ENCODE measurements at places on chromosomes 13 and 19. TPM values are rescaled to one million over a fixed set of nuclear protein-coding genes. Genes with fewer than 3 reads are reported as not detected.

- DNase-seq, result no peak
These were observed 609.5 kb downstream of the UQCRFS1 start for GRCh38 chr19:28603453-28603852.

The SPC24 gene
- 3.8 TPM for total RNA-seq

DNA sequence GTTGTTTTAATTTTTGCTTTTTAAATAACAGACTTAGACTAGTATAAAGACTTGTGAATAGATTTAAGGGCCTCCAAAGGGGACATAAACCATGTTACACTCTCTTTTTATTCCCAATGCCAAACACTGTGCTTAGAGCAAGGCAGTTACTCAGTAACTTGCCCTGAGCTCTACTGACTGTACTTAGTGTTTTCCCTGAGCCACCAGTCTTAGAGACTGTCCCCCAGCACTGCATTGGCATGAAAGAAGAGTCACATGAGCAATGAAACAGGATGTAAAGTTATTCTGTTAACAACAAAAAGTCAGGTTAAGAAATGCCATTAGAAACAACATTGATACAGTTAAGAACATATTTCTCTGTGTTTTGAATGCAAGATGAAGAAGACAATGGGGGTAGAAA is 187.9 kb downstream of the TBC1D4 start:
- no peak for DNase-seq

GRCh38 chr19:56978023-56978565 is 137.6 kb upstream of the PEG3 start:
- no peak for DNase-seq

DNA sequence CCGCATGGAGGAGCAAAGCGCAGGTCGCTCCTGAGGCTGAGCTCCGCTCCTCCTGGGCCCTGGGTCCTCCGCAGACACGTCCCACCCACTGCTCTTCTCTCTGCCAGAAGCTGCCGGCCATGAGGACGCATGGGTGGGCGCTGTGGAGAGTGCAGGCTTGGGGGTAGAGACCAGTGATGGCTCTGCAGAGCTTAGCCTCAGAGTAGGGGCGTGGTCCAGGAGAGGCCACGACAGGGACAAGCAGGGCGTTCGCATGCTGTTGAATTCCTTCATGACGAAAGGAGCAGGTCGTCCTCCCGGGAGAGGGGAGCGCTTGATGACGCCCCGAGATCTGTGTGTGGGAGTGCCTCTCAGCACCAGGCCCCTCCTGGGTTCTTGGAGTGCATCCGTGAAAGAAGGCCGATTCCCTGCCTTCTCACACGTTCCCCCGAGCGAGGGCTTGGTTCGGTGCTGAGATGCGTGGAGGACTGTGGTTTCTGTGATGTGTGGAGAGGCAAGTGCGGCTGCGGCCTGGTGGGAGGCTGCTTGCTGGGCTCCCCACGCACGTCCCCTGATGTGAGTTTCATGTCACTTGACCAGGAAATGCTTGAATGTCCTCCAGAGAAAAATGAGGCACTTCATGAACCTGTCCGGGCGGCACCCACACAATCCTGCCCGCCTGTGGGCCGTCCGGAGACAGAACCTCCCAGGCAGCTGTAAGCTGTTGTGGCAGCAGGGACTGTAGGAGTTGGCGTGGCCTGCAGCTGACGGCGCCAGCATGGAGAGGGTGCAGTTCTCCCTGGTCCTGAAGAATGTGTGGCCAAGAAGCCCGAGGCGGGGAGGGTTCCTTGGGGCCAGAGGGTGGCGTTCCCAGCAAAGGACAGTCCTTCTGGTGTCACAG is 4.5 kb downstream of the SF3A2 start:
- no peak for DNase-seq

- no peak for DNase-seq
These were observed 90.1 kb downstream of the ANKRD10 start for GRCh38 chr13:110824702-110825300.

The SMIM44 gene
- total RNA-seq, result not detected

The CPT1C gene
- 3.1 TPM for total RNA-seq

GRCh38 chr13:89930861-89931260 is 1416.6 kb upstream of the MIR17HG start:
- DNase-seq, result no peak

The DOCK6 gene
- total RNA-seq, result 50.5 TPM

GRCh38 chr19:11759805-11760204 is 7.0 kb upstream of the ZNF441 start:
- no peak for DNase-seq

DNA sequence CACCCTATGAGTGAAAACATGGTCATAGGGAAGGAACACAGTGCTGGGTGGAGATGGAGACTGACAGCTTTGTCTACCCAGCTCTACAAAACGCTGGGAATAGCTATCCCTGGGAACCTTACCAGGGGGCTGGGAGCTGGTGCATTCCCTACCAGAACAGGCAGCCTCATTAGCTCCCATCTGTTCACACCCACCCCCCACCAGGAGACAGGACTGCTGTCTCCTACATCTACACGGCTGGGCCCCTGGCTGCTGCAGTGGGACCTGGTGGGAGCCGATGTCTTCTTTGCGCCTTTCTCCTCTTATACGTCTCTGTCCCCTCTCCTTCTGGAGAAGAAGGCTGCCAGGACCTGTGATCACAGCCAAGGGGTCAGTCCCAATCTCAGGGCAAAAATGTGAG is 90.8 kb downstream of the UQCRFS1 start:
- no peak for DNase-seq

- no peak for DNase-seq
These were observed 5.2 kb downstream of the DDX49 start for GRCh38 chr19:18924684-18925213.

DNA sequence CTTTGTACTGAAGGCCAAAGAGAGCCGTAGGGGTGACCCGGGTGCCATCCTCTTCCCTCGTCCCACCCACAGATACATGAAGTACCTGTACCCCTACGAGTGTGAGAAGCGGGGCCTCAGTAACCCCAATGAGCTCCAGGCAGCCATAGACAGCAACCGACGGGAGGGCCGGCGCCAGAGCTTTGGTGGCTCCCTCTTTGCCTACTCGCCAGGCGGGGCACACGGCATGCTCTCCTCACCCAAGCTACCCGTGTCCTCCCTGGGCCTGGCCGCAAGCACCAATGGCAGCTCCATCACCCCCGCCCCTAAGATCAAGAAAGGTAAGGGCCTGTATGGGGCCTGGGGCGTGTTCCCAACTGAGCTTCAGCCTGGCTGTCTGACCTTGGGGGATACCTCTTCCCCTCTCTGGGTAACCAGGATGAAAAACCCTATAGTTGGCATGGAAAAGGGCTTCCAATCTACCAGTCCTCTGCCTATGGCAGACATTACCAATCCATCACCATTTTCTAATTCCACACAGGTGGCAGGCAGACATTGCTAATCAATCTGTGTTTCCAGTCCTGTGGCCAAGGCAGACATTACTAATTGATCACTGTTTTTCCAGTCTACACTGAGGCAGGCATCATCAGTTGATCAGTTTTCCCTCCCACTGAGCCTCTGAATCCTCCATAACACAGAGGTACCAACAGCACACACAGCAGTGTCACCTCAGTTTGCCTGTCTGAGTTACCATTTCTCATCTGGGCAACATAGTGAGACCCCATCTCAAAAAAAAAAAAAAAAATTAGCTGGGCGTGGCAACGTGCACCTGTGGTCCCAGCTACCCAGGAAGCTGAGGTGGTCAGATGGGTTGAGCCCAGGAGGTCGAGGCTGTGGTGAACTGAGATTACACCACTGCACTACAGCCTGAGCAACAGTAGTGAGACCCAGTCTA is 19.1 kb upstream of the WDR18 start:
- DNase-seq, result no peak

DNA sequence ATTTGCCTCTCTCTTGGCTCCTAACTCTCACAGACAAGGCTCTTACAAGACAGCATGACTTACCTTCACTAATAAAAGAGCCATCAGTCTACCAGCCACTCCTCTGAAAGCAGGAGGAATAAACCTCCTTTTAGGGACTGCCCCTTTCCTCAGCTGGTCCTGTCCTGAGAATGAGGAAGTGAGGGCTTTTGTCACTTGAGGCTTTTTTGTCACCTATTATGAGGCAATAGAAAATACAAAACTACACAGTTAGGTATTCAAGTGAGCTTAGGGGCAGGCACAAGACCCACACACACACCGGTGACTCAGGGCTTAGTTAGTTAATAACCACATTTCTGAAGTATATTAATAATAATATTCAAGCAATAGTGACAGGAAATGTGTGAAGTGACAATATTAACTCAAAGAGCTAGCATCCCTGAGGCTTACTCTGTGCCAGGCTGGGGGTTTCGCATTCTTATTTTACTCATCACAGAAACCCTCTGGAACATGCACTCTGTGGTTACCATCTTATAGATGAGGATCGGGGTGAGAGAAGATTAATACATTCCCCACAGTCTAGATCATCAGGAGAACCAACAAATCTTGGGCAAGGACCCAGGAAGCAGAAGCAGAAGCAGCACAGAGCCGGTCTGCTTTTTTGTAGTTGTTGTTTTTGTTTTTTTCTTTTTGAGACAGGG is 379.9 kb downstream of the LIG4 start:
- DNase-seq, result no peak

The LILRB4 gene
- total RNA-seq, result 1.2 TPM

- DNase-seq, result no peak
These were observed 61.4 kb upstream of the TEX29 start for GRCh38 chr13:111259058-111259457.

- no peak for DNase-seq
These were observed 3.8 kb downstream of the GJB2 start for GRCh38 chr13:20188667-20189553.

DNA sequence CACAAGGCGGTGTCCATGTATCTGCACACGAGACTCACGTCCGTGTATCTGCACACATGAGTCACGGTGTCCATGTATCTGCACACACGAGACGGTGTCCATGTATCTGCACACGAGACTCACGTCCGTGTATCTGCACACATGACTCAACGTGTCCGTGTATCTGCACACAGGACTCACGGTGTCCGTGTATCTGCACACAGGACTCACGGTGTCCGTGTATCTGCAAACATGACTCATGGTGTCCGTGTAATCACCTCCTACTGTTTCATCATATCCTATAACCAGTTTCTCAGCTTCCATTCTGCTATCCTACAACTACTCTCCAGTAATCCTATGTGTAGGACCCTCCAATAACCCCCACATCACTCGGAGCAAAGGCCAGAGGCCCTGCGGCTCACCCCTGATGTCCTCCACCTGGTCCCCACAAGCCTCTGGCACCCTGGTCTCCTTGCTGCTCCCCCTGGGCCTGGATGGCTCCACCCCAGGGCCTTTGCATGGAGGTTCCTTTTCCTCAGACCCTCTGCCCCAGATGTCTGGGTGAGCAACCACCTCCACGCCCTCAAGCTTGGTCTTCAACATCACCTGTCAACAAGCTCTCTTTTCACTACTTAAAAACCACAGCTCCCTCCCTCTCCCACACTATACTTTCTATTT is 2.5 kb upstream of the TMEM255B start:
- peak; percentile 50 for DNase-seq

All from cardiac septum (tissue), 1 donor.